Thymus (tissue), 14 donors: ENCODE measurements at places on chromosomes 16 and 17. TPM values are rescaled to one million over a fixed set of nuclear protein-coding genes. Genes with fewer than 3 reads are reported as not detected.

GNAO1 gene
- 2.2 TPM for polyA plus RNA-seq

RNF157 gene
- 1.6 TPM for polyA plus RNA-seq

ABCC12 gene
- 0.02 TPM for polyA plus RNA-seq

CDH1 gene
- polyA plus RNA-seq, result 70.4 TPM

HOXB1 gene
- 0.11 TPM for polyA plus RNA-seq

TBC1D3I gene
- 0.87 TPM for polyA plus RNA-seq

RANGRF gene
- polyA plus RNA-seq, result 51.3 TPM

SPG7 gene
- polyA plus RNA-seq, result 164 TPM

HOXB13 gene
- 0.32 TPM for polyA plus RNA-seq

GPR142 gene
- polyA plus RNA-seq, result 0.16 TPM

ACSM2B gene
- 0.23 TPM for polyA plus RNA-seq
